ENCODE measurements at places on chromosomes 5 and 9.

DNA sequence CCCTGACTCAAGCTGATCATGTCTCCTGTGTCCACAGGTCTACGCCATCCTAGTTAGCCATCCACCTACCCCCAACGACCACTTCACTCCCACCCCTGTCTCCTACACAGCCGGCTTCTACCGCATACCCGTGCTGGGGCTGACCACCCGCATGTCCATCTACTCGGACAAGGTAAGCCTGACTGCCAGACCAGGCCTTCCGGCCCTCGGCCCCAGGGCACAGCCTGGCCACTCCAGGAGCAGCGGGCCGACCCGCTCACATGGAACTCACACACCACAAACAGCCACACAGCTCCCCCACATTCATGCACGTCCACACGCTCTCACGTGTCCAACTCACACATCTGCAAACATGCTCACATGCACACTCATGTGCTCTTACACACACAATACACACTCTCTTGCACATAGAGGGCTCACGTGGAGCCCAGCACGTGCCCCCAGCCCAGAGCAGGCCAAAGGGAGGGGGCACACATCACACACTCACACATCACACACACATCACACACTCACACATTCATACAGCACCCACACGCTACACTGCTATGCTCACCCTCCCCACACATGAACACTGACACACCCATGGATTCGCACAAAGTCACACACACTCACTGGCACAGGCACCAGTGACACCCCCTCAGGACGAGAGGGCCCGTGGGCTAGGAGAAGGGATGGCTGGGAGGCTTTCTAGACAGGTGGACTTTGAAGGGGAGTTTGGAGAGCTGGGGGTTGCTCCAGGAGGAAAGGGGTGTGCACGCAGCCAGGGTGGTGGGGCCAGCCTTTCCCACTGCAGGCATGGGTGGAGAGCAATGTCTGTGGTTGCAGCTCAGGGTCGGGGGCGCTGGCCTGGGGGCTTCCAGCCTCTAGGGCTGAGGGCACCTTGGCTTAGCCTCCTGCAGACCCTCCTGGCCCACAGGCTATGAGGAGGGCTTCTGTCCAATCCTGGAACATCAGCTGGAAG is 3.3 kb downstream of the GRIN1 start:
- DNase-seq: no peak

DNA sequence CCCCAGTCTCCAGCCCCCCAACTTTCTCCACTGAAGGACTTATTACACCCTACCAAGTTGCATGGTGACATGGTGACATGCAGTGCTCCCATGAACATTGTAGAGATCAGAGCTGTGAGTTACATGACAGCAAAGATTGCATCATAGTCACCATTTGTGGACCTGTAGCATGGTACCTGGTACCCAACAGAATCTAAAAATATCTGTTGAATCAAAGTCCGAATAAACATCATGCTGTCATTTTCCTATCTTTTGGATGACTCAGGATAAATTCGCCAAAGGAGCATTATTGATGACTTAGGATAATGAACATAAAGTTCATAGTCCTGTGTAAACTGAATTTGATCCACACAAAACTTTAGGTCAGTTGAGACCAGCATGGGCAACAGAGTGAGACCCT is 6.7 kb upstream of the PPARGC1B start:
- DNase-seq: no peak

- DNase-seq: no peak
Measured at GRCh38 chr5:115257981-115258380, 4.7 kb downstream of the PGGT1B start.

DNA sequence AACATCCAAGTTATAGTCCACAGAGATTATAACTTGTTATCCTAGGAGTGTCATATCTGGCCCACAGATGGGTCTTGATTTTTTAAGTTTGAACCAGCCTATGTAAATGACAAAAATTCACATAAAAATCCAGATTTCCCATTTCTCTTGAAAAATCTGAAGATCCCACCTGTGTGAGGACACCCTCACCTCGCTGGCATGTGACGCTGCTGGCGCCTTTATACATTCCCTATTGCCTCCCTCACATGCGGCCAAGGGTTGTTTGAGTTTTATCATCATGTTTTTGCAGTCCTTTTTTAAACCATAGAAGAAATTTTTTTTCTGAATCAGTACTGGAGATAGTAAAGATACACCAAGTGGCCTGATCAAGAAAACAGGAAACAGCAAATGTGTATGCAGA is 25.9 kb upstream of the PPP1R2B start:
- DNase-seq: no peak

DNA sequence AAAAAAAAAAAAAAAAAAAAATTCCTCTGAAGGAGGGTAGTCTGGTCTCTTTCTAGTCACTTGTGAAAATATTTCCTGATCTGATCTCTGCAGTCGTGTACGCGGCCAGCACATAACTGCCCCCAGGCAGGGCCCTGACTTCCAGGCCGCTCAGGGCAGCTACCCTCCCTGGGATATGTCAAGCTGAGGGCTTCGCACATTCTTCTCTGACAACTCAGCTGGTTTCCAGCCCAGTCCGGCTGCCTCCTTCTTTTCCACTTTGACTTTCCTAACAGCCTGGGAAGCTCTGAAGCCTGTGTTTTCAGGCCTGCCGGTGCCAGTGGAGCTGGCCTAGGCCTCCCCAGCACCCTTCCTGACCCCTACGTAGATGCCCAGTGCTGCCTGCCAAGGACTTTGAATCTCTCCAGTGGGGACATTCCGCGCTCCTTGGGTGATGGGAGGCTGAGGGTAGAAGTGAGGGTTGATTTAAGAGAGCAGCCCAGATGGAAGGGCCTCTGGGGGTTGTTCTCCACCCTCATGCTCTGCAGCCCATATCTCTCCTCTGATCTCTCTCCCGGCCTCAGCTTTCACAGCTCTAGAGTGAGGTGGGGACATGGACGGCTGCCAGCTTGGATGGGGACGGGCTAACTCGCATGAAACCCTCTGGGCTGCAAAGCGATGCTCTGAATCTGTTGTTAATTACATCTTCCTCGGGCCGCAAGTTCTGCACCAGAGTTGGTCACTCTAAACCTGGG is 20.7 kb downstream of the COL5A1 start:
- DNase-seq: peak; percentile 82

- no peak for DNase-seq
Measured at GRCh38 chr5:92594031-92594430, 987.0 kb downstream of the NR2F1-AS1 start.

DNA sequence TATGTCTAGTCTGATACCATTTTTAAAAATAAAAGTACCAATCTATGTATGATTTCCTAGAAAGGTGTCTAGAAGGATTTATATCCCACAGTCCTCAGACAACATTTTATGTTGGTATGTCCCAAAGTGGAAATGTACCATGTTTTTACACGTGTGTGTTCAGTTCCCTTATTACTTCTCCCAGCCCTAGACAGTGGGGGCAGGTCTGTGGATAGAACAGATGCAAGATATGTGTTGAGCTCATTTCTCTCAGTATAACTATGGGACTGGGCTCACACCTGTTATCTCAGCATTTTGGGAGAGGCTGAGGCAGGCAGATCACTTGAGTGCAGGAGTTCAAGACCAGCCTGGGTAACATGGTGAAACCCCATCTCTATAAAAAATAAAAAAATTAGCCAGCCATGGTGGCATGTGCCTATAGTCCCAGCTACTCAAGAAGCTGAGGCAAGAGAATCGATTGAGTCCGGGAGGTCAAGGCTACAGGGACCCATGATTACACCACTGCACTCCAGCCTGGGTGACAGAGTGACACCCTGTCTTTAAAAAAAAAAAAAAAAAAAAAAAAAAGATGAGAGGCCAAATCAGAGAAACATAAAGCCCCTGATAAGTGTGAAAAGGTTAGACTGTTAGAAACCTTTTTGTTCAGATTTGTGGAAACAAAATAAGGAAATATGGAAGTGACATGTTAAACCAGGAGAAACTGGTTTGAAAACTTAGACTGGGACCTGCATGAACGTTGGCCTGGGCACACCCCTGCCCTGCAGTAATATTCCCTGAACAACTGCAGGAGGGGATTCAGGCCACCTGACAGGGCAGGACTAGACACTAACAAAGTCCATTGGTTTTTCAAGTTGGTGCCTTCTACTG is 7.4 kb upstream of the SLC2A8 start:
- no peak for DNase-seq

DNA sequence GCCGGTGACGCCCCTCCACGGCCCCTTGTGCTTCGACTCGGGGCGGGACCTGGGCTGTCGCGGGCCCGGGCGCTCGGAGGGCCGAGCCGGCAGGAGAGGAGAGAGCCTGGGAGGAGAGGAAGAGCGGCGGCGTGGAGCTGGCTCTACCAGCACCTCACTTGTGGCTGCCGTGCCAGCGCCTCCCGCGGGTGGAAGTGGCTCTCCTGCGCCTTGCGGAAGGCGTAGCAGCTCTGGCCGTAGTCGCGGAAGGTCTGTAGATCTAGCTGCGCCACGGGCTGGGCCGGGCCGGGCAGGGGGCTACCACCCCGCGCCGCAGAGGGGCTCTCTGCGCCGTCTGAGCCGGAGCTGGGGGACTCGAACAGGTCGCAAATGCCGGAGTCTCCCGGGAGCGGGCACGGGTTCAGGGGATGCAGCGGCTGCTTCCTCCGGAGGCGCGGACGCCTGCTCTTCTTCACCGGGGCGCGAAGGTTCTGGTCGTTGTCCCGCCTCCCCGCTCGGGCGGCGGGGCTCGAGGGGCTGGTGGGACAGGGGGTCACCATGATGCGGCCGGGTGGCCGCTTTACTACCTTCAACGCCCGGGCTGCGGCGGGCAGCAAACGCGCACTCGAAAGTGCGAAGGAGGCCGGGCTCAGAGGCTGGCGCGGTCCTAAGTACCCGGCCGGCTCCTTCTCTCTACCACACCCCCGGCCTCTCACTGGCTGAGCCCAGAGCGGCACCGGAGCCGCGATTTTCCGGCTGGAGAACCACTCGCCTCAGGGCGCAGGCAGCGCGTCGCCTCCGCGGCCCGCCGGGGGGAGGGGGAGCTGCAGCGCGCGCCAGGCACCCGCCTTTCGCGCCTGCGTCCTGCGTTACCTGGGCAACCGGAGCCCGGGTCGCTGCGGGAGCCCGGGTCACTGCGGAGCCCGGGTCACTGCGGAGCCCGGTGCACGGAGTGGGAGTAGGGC is at the start of gene CCNO:
Gene CCNO (minus strand): TSS at position 624 of the 944 bp plus-strand sequence. CDS start 85 bp downstream, at position 539.
- no peak for DNase-seq

- DNase-seq: no peak
Measured at GRCh38 chr9:130443840-130444492, 795 bp upstream of the ASS1 start.

DNA sequence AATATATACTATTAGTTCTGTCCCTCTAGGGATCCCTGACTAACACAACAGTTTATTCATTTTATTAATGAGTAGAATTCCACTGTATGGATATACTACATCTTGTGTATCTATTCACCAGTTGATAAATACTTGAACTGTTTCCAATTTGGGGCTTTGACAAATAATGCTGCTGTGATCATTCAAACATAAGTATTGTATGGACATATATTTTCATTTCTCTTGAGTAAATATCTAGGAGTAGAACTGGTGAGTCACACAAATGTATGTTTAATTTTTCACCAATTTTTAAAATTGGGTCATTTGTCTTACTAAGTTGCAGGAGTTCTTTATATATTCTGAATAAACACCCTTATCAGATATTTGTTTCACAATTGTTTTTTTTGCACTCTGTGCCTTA is 149.1 kb downstream of the FBXL17 start:
- no peak for DNase-seq

DNA sequence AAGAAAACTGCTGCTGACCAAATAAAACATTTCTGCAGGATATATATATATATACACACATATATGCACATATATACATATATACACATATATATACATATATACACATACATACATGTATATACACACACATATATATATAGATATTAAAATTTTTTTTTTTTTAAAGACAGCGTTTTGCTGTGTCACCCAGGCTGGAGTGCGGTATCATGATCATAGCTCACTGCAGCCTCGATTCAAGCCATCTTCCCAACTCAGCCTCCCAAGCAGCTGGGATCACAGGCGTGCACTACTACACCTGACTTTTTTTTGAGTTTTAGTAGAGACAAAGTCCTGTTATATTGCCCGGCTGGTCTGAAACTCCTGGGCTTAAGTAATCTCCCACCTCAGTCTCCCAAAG is 2.7 kb downstream of the MRPL22 start:
- no peak for DNase-seq

GRCh38 chr5:33425314-33425713 is 15.5 kb upstream of the TARS1 start:
- DNase-seq: no peak

DNA sequence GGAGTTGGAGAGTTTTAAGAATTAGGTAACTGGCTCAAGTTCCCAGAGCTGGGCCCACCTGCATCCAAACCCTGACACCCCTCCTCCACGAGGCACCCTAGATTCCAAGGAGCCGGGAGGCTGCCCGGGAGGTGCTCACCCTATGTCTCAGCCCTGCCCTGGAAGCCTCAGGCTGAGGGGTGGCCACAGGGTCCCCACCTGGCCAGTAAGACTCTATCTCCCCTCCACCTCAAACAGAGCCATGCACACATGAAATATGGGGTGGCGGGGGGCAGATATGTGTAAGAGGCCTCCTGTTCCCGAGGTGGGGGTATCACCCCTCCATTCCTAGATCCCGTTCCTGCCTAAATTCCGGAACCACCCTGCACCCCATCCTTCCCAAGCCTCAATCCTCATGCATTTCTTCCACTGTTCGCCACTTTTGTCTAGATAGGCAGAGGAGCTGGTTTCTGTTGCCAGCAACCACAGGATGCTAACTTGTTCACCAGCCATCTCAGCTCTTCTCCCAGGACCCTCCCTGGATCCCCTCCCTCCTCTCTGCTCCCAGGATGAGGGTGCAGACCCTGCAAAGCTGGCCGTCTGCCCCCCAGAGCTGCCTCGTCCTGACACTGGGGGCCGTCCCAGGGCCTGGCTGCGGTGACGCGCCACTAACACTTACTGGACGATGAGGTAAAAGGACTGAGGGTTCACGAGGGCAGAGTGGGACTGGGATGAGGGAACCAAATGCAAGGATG is 44.1 kb downstream of the COL23A1 start:
- no peak for DNase-seq

DNA sequence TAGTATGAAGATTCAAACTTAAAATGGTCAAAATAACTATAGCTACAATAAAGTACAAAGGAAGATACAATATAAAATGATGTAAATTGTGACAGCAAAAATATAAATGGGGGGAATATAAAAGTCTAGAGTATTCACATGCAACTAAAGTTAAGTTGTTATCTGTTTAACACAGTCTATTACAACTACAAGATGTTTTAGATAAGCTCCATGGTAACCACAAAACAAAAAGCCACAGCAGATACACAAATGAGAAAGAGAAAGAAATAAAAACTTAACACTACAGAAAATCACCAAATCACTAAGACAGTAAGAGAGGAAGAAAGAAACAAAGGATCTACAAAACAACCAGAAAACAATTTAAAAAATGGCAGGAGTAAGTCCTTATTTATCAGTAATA is 17.0 kb upstream of the SH3TC2 start:
- no peak for DNase-seq

DNA sequence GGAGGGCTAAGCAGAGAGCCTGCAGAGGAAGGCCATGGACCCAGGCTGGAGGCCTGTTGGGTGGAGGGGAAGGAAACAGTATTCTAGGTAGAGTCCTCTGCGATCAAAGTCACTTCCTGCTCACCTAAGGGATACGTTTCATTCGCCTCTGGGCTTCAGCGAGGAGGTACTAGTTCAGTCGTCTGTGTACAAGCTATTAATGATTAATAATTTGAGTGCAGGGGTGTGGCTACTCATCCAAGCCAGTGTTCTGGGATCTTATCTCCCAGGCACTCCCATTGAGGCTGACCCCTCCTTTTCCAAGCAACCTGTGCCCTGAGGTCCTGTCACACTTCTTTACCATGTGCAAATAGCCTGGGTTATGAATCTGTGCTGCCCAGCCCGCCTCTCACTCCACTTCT is 25.2 kb downstream of the RALGPS1 start:
- DNase-seq: no peak

- DNase-seq: no peak
Measured at GRCh38 chr9:87672586-87672985, 53.3 kb upstream of the CTSL start.

GRCh38 chr5:136424835-136425584 is 59.7 kb upstream of the TRPC7 start:
- peak; percentile 51 for DNase-seq

Data from muscle of arm (tissue), 14 donors.